ENCODE measurements at places on chromosomes 13 and 19.

DNA sequence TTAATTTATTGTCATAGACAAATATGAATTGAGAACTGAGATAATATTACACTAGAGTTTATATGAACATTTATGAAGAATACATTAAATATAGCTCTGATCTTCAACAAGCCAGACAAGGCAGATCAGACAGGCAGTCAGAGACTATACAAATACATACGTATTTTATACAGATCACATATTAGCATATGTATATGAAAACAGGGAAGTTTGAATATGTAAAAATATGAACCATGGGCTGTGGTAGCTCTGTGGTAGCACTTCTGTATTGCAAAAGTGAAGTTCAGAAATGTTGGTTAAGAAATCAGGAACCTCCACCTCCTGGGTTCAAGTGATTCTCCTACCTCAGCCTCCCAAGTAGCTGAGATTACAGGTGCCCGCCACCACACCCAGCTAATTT lies 20.7 kb downstream of the GPR180 start:
- no peak for DNase-seq

- DNase-seq, result no peak
Observed at GRCh38 chr13:74193391-74193790, 59.2 kb upstream of the KLF12 start.

DNA sequence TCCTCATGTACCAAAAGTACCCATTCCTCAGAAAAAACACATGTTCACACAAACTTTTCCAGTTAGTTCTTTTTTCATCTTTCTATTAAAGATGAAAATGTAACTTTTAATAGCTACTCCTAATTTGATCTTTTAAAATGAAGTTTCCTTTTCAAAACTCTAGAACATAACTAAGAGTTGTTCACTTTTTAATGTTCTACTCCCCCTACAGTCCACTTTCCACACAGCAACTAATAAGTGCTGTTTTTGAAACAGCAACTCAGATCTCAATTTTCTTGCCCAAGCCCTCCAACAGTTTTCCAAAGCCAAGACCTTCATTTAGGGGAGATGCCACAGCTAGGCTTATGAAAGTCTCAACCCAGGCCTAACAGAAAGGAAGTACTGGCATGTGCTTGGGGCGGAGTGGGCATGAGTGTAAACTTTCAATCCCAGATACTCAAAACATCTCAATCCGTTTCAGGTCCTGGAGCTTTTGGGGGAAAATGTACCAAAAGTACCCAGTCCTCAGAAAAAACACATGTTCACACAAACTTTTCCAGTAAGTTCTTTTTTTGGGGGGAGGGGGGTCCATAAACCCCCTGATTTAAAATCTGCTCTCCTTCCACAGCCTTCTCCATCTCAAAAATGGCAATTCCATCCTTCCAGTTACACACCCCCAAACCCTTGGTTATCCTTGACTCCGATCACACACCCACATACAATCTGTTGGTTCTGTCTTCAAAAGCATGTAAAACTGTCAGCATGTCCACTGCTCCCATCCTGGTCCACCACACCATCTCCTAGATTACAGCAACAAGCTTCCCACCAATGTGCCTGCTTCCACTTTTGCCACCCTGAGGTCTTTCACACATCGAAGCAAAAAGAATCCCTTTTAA lies 2.0 kb downstream of the FBL start:
- DNase-seq, result no peak

GRCh38 chr13:81350056-81350455 lies 1009.1 kb upstream of the SPRY2 start:
- DNase-seq, result no peak

DNA sequence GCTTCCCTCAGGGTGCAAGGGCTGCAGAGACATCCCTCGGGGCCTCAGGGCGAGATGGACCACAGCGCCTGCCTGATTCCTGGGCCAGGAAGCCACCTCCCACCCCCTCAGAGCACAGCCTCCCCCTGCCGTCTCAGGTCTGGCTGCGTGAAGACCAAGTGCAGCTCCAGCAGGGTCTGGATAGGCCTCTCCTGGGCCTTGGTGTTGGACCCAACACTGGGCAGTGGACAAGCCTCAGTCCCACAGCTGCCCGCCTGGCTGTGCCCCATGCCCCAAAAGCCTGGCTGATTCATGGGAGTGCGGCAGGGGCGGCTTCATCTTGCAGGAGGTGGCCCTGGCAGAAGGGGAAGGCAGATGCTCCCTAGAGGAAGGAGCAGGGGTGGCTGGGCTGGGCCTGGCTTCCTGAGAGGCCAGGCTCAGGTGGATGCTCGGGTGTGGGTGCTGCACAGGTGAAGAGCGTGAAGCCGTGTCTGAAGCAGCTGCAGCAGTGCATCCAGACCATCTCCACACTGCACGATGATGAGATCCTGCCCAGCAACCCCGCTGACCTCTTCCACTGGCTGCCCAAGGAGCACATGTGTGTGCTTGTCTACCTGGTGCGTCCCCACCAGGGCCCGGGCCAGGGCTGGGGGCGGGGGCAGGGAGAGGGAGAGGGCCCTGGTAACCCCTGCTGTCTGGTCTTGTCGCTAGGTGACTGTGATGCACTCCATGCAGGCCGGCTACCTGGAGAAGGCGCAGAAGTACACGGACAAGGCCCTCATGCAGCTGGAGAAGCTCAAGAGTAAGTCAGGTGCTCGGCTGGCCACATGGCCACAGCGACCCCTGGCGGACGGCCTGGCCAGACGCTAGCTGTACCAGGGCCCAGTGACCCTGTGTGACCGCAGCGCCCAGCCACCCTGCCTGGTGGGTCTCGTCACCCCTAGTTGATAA lies 21.7 kb downstream of the MAU2 start:
- no peak for DNase-seq

DNA sequence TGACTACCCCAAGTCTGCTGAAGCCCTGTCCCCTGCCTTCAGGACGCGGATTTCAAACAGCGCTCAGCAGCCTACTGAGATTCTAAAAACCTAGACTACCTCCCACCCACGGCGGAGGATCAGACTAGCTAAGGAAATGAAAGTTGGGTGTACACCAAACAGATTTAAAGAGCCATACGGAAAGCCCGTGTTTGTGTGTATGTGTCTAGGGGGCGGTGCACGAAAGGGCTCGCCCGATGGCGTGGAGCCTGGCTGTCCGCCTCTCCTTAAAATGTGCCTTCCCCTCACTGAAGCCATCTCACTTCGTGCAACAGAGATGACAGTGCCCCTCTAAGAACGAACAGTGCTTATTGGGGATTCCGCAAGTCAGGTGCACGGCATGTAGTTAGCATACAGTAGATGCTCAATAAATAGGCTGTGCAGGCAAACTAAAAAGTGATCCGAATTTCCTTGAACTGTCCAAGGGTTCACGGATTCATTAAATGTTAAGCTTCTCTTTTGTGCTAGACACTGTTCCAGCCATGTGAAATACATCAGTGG lies 639 bp downstream of the LENG1 start:
- no peak for DNase-seq

GRCh38 chr13:75771818-75772217 lies 135.7 kb downstream of the LMO7 start:
- DNase-seq, result no peak

GRCh38 chr19:37583340-37583739 lies 11.3 kb downstream of the ZNF571 start:
- no peak for DNase-seq

DNA sequence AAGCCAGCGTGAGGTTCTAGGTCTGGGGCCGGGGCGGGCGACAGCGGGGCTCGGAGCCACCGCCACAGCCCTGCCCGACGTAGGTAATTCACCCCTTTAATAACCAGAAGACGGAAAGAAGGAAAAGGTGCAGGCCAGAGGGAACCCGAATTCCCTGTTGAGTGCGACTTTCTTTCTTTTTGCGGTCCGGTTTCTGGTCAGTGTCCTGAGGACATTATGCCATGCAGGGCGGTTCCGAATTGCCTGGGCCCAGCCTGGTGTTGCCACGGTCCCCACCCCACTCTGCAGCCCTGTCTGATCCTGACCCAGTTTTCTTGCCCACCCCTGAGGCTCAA lies 18.4 kb upstream of the TFDP1 start:
- no peak for DNase-seq

DNA sequence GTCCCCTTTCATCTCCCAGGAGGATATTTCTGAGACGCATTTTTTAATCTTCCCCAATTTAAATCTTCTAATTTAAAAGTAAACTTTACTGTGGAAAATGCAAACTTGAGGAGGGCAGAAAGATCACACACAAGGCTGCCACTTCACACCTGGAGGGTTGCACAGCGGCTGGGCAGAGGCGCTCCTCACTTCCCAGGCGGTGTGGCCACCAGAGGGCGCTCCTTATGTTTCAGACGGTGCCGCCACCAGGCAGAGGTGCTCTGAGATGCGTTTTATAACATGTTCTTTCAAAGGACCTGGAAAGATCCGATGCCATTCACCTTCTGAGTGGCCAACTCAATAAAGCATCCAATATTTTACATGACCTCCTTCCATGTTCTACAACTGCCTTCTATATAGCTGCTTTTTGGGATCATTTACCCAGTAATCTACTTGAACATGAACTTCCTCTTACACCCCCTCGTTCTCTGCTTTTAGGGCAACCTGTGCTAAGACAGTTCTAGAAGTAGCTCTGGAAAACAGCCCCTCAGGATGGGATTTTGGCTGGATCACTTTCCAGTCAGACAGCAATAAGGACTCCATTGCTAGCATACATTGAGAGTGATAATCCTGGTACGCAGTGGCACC lies 14.8 kb upstream of the MTUS2 start:
- DNase-seq, result no peak

- DNase-seq, result no peak
Observed at GRCh38 chr19:51599084-51599483, 28.0 kb downstream of the ZNF175 start.

DNA sequence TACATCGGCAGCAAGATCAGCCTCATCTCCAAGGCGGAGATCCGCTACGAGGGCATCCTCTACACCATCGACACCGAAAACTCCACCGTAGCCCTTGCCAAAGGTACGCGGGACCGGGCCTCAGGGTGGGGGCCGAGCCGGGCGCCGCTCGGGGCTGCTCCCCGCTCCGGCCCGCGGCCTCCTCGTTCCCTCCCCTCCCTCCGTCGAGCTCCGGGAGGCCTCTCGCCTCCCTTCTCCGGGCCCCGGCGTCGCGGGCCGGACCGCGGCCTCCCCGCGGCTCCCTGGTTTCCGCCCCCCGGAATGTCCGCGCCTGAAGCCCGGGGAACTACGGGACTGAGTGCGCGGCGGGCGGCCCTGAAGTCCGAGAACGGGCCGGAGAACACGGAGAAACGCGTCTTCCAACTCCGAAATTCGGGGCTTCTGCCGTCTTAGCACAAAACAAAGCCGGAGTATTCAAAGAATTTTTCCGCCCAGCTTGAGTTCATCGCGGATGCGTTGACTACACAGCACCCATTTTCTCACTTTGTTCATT lies 423 bp downstream of the LSM14A start:
- no peak for DNase-seq

GRCh38 chr13:51577690-51578089 lies 6.6 kb upstream of the WDFY2 start:
- no peak for DNase-seq

GRCh38 chr13:100859861-100860260 lies 185.3 kb upstream of the TMTC4 start:
- no peak for DNase-seq

DNA sequence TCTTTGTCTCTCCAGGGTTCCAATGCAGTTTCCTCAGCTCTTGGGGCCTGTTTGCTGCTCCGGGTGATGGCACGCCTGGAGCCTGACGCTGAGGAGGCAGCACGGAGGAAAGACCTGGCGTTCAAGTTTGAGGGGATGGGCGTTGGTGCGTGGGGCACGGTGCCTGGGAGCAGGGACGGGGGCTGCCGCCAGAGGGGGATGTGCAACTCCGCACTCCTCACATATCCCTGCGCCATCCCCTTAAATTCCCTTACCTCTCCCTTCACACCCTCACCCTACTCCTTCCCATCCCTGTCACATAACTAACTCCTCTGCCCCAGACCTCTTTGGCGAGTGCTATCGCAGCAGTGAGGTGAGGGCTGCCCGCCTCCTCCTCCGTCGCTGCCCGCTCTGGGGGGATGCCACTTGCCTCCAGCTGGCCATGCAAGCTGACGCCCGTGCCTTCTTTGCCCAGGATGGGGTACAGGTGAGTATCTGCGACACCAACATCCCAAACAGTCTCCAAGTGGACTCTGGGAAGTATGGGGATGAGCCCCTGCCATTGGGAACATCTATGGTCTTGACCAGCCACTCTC lies 31.1 kb downstream of the TRPM4 start:
- no peak for DNase-seq

- DNase-seq, result no peak
Observed at GRCh38 chr13:114149774-114150740, 17.6 kb upstream of the RASA3 start.

- DNase-seq, result no peak
Observed at GRCh38 chr13:86174622-86175021, 375.4 kb upstream of the SLITRK6 start.

GRCh38 chr19:49557641-49558325 lies 22.6 kb downstream of the NOSIP start:
- no peak for DNase-seq

GRCh38 chr13:75620020-75620419 lies 16.1 kb upstream of the LMO7 start:
- DNase-seq, result no peak

DNA sequence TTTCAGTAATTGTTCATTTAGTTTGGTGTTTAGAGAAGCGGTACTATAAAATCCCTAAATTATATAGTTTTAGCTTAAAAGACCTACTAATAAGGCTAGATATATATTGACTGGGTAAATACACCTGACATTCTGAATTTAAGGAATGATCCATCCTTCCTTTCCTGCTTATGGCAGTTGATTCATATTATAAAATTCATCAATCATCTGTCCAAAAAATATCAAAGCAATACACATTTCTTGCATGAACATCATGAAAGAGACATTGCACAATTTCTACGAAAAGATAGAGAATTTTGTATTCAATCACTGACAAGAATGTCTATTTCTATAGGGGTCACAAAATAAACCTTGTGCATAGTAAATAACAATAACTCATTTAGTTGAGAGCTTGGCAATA lies 514.9 kb downstream of the SLITRK6 start:
- no peak for DNase-seq

- no peak for DNase-seq
Observed at GRCh38 chr13:41944635-41945397, 16.1 kb downstream of the VWA8 start.

DNA sequence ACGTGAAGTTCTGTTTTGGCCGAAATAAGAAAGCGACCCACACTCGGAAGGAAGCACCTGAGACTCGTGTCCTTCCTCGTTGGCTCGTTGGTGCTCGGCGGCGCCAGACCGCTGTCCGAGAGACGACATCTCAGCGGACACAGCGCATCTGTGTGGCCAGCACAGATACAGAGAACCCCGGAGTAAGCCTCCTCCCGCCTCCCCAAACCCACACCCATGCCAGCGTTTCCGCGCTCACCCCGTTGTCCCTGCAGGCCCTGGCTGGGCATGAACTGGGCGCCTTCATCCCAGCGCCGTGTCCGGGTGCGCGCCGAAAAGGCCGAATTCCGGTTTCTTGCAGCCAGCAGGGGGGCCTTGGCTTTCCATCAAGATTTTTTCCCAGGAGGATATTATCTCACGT lies 127.6 kb downstream of the SOX1 start:
- no peak for DNase-seq

Measured in stimulated activated naive CD4-positive, alpha-beta T cell (primary cell).